Activated CD4-positive, alpha-beta T cell treated with anti-CD3 and anti-CD28 coated beads, Interleukin-2, amount 50 U/mL, for 1 hour (primary cell): ENCODE measurements at places on chromosomes 2 and 18.

DNA sequence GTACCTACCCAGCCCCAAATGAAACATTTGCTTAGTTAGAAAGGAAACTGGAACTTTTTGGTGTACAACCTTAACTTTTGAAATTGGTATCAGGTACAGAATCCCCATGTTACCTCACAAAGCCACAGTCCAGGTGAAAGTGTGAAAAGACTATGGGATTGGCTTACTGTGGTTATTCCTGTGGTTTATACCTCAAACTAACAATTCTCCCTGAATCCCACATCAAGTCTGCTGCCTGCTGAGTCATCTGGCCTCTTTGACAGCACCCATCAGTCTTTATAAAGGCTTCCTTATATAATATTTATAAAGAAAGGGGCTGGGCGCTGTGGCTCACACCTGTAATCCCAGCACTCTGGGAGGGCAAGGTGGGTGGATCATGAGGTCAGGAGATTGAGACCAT is 164.6 kb downstream of the TMEM247 start:
- DNase-seq = no peak

- no peak for DNase-seq
Measured at GRCh38 chr2:10688921-10689807, 611 bp downstream of the NOL10 start.

GRCh38 chr2:169734169-169734847 is 676 bp downstream of the KLHL23 start:
- no peak for DNase-seq

- no peak for DNase-seq
Measured at GRCh38 chr2:53952519-53952918, 18.3 kb downstream of the PSME4 start.

GRCh38 chr2:236334122-236334876 is 70.1 kb upstream of the ASB18 start:
- DNase-seq = no peak
